ENCODE measurements at places on chromosomes 1 and 21.

GRCh38 chr1:159779403-159779851 is 1.3 kb upstream of the DUSP23 start:
- no peaks in the 10 kb centered on the region for H3K36me3 ChIP-seq
- H3K4me3 ChIP-seq: no peak overlapping the region
- H3K27me3 ChIP-seq: no peaks in the 10 kb centered on the region
- DNase-seq: no peak

DNA sequence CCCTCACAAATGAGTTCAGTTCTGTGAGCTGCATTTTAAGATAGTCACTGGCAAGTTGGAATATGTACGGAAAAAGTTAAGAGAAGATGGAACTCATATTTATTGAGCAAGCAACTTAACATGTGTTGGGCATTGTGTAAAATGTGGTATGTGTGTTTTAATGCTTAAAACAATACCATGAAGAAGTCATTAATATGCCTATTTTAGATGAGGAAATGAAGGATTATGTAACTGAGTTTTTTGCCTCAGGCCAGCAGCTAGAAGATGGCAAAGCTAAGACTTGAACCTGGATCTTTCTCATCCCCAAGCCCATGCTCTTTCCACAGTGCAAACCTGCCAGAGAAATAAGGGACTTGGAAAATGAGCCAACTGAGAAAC is 48.9 kb downstream of the SPATA46 start:
- H3K27ac ChIP-seq: no peak overlapping the region
- no peaks in the 10 kb centered on the region for H3K4me1 ChIP-seq
- no peak overlapping the region for H3K4me3 ChIP-seq
- no peaks in the 10 kb centered on the region for H3K36me3 ChIP-seq
- no peak for DNase-seq

GRCh38 chr21:32592929-32593502 is 7.7 kb upstream of the TCP10L start:
- H3K4me1 ChIP-seq: peaks cover 7% of the 10 kb centered on the region
- DNase-seq: no peak
- no peaks in the 10 kb centered on the region for H3K27me3 ChIP-seq

GRCh38 chr21:45525910-45526306 is 16.3 kb downstream of the SLC19A1 start:
- H3K27me3 ChIP-seq: no peaks in the 10 kb centered on the region
- no peak overlapping the region for H3K4me3 ChIP-seq
- no peak overlapping the region for H3K27ac ChIP-seq

- H3K36me3 ChIP-seq: no peaks in the 10 kb centered on the region
- H3K4me3 ChIP-seq: peak overlapping the region; percentile 74
- H3K27me3 ChIP-seq: no peaks in the 10 kb centered on the region
- peaks cover 100% of the 10 kb centered on the region for H3K4me1 ChIP-seq
- H3K27ac ChIP-seq: peak overlapping the region; percentile 99
Measured at GRCh38 chr1:89603651-89604413, 29.1 kb upstream of the LRRC8C start.

GRCh38 chr1:207486198-207486597 is 9.8 kb upstream of the CR1 start:
- H3K27me3 ChIP-seq: no peaks in the 10 kb centered on the region
- no peaks in the 10 kb centered on the region for H3K36me3 ChIP-seq
- no peak overlapping the region for H3K27ac ChIP-seq
- no peak for DNase-seq
- H3K4me3 ChIP-seq: no peak overlapping the region

- no peaks in the 10 kb centered on the region for H3K4me1 ChIP-seq
- no peaks in the 10 kb centered on the region for H3K36me3 ChIP-seq
- no peaks in the 10 kb centered on the region for H3K27me3 ChIP-seq
- no peak overlapping the region for H3K27ac ChIP-seq
- DNase-seq: no peak
- H3K4me3 ChIP-seq: no peak overlapping the region
Measured at GRCh38 chr1:59238993-59239392, 57.9 kb upstream of the FGGY start.

DNA sequence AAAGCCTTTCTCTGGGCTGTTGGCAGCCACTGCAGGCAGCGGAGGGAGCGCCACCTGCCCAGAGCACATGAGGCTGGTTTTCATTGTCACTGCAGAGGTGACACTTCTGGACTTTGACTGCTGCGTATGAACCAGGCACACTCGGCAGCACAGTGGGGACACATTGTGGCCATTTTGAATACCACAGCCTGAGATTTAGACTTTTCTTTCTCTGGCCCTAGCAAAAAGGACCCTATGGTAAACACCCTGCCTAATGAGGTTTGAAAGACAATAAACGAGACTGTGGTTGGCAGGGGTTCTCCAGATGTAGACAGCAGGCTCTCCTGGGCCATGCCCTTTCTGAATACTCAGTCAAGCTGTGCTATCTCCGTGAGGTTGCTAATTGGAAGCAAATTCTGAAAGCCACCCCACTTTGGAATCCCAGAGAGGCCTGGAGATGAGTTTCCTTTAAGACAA is 12.0 kb upstream of the KCNE2 start:
- no peak overlapping the region for H3K4me3 ChIP-seq
- peaks cover 10% of the 10 kb centered on the region for H3K27me3 ChIP-seq
- peak; percentile 33 for DNase-seq
- no peaks in the 10 kb centered on the region for H3K36me3 ChIP-seq

DNA sequence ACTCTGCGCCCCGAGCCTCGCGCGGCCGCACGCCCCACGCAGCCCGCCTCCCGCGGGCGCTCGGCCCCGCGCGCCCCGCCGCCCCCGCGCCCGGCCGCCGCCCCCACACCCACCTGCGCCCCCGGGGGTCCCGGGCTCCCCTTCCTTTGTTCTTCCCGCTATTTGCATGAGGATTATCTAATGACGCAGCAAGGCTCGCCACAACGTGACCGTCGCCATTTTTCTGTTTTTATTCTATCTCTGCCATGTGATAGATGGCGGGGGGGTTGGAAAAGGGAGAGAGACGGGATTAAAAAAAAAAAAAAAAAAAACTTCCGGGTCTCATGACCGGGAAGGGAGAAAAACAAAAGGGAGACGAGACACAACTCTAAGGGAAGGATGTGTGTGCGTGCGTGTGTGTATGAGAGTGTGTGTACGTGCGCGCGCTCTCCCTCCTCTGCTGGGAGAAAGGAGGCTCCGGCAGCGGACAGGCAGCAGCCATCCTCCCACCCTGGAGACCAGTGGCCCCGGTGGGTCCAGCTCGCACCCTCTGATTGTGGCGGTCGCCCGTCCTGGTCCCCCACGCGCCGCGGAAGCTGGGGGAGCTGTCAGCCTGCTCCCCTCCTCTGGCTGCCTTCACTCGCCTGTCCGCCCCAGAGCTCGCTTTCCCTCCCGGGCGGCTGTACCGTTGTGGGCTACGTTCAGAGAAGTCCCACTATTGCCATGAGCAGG is 80.4 kb upstream of the AK4 start:
- H3K4me1 ChIP-seq: peaks cover 45% of the 10 kb centered on the region
- peak; percentile 39 for DNase-seq
- H3K36me3 ChIP-seq: peaks cover 2% of the 10 kb centered on the region
- peak overlapping the region; percentile 98 for H3K4me3 ChIP-seq

DNA sequence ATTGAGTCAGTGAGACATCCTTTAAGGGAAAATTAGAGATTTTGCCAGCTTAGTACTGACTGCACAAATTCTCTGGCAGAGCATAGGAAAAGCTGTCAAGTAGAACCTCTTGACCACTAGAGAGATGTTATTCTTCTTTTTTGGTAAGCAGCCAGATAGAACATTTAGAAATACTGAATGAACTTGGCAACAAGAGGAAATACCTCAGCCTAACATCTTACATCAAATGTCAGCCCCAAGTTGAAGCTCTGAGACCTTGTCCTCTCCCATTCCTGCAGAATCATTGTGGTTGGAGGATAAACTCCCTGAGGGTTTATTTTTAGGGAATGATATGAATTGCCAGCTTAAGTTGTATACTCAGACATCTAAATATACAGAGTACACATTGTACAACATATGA is 53.5 kb downstream of the MIGA1 start:
- no peaks in the 10 kb centered on the region for H3K36me3 ChIP-seq
- DNase-seq: no peak
- no peak overlapping the region for H3K4me3 ChIP-seq
- H3K27me3 ChIP-seq: no peaks in the 10 kb centered on the region
- H3K27ac ChIP-seq: peak overlapping the region; percentile 33
- H3K4me1 ChIP-seq: peaks cover 6% of the 10 kb centered on the region

GRCh38 chr21:44868707-44869106 is 4.8 kb downstream of the PTTG1IP start:
- H3K36me3 ChIP-seq: peaks cover 2% of the 10 kb centered on the region
- DNase-seq: no peak
- H3K27ac ChIP-seq: peak overlapping the region; percentile 75
- peak overlapping the region; percentile 83 for H3K4me3 ChIP-seq
- no peaks in the 10 kb centered on the region for H3K27me3 ChIP-seq

- H3K27me3 ChIP-seq: no peaks in the 10 kb centered on the region
- no peak for DNase-seq
- H3K27ac ChIP-seq: no peak overlapping the region
Measured at GRCh38 chr1:41789661-41790330, 128.9 kb downstream of the HIVEP3 start.

DNA sequence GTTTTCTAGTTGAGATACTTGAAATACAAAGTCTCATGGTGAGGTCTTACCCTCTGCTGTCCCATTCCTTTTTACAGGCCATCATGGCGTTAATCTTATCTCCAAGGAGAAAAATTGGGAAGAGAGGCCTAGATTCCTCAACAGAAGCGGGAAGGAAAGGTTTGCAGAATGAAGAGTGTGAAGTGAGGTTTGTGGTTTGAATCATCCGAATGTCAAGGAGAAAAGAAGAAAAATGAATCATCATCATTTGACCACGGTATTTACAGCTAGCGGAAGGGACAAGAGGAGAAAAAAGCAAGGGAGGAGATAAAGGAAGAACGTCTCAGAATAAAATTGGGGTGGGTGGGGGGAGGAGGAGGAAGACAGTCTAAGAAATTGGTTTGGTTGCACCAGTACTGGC is 935 bp upstream of the COG2 start:
- DNase-seq: no peak
- peak overlapping the region; percentile 95 for H3K4me3 ChIP-seq
- H3K4me1 ChIP-seq: peaks cover 40% of the 10 kb centered on the region
- no peak overlapping the region for H3K27ac ChIP-seq

- DNase-seq: no peak
- H3K36me3 ChIP-seq: no peaks in the 10 kb centered on the region
- H3K27me3 ChIP-seq: no peaks in the 10 kb centered on the region
- H3K4me3 ChIP-seq: peak overlapping the region; percentile 1
Measured at GRCh38 chr1:160466961-160467360, 56.1 kb downstream of the SLAMF6 start.

- H3K27me3 ChIP-seq: peaks cover 17% of the 10 kb centered on the region
- DNase-seq: no peak
- no peaks in the 10 kb centered on the region for H3K4me1 ChIP-seq
- no peaks in the 10 kb centered on the region for H3K36me3 ChIP-seq
- no peak overlapping the region for H3K4me3 ChIP-seq
- no peak overlapping the region for H3K27ac ChIP-seq
Measured at GRCh38 chr1:173137107-173137706, 69.9 kb downstream of the TNFSF4 start.

DNA sequence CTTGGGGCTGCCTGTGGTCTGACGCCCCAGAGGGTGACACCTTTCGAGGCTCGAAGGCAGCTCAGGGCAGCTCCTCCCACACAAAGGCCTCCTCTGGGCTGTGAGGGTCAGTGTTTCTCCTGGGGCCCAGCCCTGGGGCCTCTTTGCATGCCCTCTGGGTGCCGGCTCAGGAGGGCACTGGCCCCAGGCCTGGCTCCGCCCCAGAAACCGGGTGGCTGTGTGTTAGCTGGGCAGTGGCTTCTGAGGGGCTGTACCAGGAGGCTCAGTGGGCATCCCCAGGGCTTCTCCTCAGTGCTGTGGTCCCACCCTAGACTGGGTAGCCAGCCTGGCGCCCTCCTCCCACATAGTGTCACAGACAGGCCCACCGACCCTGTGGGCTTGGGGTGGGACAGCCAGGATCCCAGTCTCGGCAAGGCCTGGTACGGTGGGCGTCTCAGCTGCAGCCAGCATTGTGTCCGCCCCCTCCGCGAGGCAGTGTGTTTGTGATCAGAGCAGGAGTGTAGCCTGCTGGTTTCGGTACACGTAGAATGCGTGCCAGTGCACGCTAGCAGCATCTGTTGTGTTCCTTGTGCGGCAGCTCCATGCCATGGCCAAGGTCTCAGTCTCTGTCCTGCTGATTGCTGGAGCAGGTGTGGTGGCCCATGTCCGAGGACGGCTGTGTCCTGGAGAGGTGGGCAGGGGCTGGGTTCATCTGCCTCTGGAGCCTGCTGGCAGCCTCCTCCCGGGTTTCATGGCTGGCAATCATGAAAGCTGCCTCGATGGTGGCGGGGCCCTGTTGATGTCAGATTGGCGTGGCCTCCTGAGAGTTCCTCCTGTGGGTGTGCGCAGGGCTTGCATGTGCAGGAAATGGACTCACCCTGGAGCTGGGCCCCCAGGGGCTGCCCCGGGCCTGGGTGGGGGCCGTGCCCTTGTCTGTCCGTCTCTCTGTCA is 28.0 kb downstream of the RRP1 start:
- H3K4me3 ChIP-seq: no peak overlapping the region
- peaks cover 6% of the 10 kb centered on the region for H3K27me3 ChIP-seq
- peaks cover 7% of the 10 kb centered on the region for H3K36me3 ChIP-seq
- peaks cover 3% of the 10 kb centered on the region for H3K4me1 ChIP-seq
- no peak for DNase-seq

- H3K4me1 ChIP-seq: peaks cover 35% of the 10 kb centered on the region
- no peak overlapping the region for H3K27ac ChIP-seq
- DNase-seq: peak; percentile 12
- H3K36me3 ChIP-seq: no peaks in the 10 kb centered on the region
- peaks cover 38% of the 10 kb centered on the region for H3K27me3 ChIP-seq
Measured at GRCh38 chr1:207500306-207500705, 4.3 kb downstream of the CR1 start.

- peaks cover 13% of the 10 kb centered on the region for H3K4me1 ChIP-seq
- no peaks in the 10 kb centered on the region for H3K27me3 ChIP-seq
- H3K4me3 ChIP-seq: no peak overlapping the region
- H3K36me3 ChIP-seq: peaks cover 11% of the 10 kb centered on the region
- no peak overlapping the region for H3K27ac ChIP-seq
Measured at GRCh38 chr21:34147792-34148418, 74.5 kb downstream of the MRPS6 start.

- DNase-seq: no peak
- H3K4me1 ChIP-seq: no peaks in the 10 kb centered on the region
- no peak overlapping the region for H3K27ac ChIP-seq
- H3K4me3 ChIP-seq: no peak overlapping the region
Measured at GRCh38 chr1:29504196-29504595, 267.9 kb downstream of the PTPRU start.

GRCh38 chr1:84365225-84366221 is 32.8 kb upstream of the DNASE2B start:
- H3K27ac ChIP-seq: no peak overlapping the region
- H3K4me3 ChIP-seq: no peak overlapping the region
- no peaks in the 10 kb centered on the region for H3K36me3 ChIP-seq
- DNase-seq: peak; percentile 5
- H3K27me3 ChIP-seq: no peaks in the 10 kb centered on the region
- H3K4me1 ChIP-seq: peaks cover 14% of the 10 kb centered on the region

DNA sequence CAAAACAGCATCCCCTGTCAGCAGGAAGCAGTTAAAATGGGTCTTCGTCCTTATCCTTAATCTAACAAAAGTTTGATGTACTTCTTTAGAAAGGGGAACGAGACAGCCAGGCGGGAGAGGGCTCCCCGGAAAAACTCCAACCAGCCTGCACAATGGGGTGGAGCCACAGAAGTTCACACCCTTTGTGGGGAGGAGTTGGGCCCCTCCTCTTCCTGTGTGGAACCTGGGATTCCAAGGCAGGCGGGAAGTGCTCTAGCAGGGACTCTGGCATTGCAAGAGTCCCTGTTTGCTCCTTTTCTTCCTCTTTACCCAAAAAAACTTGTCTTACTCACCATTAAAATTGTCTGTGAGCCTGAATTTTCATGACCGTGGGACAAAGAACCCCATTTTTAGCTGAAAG is 47.7 kb downstream of the FCRL5 start:
- H3K4me1 ChIP-seq: no peaks in the 10 kb centered on the region
- no peak overlapping the region for H3K27ac ChIP-seq
- no peak for DNase-seq
- H3K4me3 ChIP-seq: no peak overlapping the region
- no peaks in the 10 kb centered on the region for H3K36me3 ChIP-seq

Measured in activated T-cell treated with anti-CD3 and anti-CD28 coated beads, Interleukin-2, amount 50 U/mL, for 72 hours (primary cell).